ENCODE measurements at places on chromosomes 7 and 10.

GRCh38 chr10:17025444-17026295 is 103.9 kb downstream of the CUBN start:
- DNase-seq = no peak

- no peak for DNase-seq
These were observed 146.3 kb downstream of the CHCHD3 start for GRCh38 chr7:132935608-132936007.

- no peak for DNase-seq
These were observed 68.8 kb downstream of the OSBPL3 start for GRCh38 chr7:24911213-24911603.

DNA sequence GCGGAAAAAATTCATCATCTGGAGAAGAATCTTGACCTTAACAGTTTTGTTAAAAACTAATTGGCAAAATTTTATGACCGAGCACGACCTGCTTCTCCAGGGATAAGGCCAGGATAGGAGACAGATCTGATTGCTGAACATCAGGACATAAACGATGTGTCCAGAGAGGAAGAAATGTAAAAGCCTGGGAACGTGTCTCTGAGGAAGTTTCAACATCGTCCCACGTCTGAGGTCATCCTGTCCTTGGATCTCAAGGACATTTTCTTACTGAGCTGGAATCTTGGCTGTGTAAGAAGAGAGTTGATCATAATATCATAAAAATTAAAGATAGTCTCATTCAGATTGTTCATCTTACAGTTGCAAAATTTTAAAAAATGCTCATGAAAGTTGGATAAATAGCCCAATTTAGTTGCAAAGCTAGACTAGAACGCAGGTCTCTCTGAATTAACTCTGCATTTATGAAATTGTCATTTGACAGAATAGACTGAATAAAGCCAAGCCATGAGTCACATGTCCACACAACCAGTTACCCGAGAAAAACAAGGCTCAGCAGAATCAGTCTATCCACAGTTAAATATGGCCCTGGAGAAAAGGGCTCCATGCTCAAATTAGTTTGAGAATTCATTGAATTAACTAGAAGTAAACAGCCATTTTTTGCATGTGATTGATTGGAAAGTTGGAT is 120.0 kb upstream of the EGFR start:
- DNase-seq = no peak

Data from GM10248 (cell line).